ENCODE measurements at places on chromosomes 3 and 15.

- no peak for DNase-seq
These were observed 32.9 kb downstream of the ZBTB11 start for GRCh38 chr3:101643861-101644613.

DNA sequence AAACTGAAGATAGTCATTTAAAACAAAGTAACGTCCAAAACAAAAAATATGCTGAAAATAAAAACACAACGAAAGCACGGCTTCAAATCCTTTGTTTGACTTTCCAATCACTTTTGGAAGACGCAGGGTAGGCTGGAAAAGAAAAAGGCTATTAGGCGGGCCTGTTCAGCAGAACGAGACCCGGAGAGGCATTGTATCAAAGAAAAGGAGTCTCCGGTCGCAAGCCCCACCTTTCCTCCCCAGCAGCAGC, 691 bp downstream of the SENP7 start:
- DNase-seq: no peak

GRCh38 chr3:123335007-123335670, 113.8 kb downstream of the ADCY5 start:
- no peak for DNase-seq

DNA sequence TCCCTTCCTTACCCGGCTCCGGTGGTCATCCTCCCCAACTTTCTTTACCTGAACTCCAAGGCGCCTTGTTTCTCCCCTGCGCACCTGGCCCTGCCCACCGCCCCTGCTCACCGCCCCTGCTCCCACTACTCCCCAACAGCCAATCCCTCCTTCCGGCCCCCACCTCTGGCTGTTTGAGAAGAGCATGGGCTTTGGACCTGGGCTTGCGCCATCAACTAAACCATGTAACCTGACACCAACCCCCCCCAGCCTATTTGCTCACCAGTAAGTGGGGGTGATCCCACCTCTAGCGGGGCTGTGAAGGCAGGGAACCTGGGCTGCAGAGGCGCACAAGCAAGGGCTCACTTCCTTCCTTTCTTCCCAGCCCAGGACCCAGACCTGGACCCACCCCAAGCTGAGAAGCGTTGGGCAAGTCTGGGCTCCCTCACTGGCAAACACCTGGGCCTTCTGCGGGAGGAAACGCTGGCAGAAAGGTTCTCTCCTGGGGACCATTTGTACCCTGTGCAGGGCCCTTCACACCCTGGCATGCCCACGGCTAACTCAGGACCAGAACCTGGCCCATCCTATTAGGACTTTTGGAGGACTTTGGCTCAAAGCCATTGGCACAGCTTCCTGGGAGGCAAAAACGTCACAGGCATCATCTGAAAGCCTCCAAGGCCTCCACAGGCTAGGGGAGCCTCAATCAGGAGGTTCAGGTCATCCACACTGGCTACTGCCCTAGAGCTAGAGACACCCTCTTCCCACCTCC, at the start of gene PLXNB1:
Gene PLXNB1, minus strand, starts transcription at position 127 of the 748 bp plus-strand sequence. CDS start 5,475 bp downstream, outside the sequence.
- peak; percentile 65 for DNase-seq

GRCh38 chr3:4492208-4493013, 737 bp upstream of the ITPR1 start:
- no peak for DNase-seq

GRCh38 chr15:20344601-20345400, 196.8 kb downstream of the GOLGA6L6 start:
- DNase-seq: no peak

Data from NCI-H1092 (cell line).